Activated T-helper 1 cell treated with anti-CD3 and anti-CD28 coated beads, Interleukin-12 subunit alpha, Interleukin-12 subunit beta, Interleukin-2, Interleukin-4 antibody, amounts not matched to agents 30 ng/mL and 10 ng/mL and 1 ng/mL, durations not matched to agents 14 hours and 24 hours and 36 hours (primary cell): ENCODE measurements at places on chromosomes 1 and 21.

DNA sequence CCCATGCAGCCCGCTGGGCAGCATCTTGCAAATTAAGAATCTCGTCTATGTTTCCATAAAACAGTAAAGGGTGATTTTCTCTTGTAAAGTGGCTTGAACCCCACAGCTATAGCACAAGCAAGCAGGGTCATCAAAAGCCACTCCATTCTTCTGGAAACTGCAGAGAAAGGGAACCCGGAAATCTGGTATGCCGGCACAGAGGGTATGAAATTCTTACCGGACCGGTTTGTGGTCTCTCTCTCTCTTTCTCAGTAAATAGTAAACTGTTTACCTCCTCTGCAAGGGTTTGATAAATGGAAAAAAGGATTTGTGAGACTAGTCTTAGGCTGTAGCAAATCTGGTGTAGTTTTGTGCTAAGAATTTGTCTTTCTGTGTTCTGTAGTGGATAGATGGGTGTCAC lies 2.7 kb upstream of the ADSS2 start:
- no peak overlapping the region for H3K27ac ChIP-seq
- peaks cover 19% of the 10 kb centered on the region for H3K36me3 ChIP-seq
- peaks cover 21% of the 10 kb centered on the region for H3K4me1 ChIP-seq
- H3K4me3 ChIP-seq: no peak overlapping the region

DNA sequence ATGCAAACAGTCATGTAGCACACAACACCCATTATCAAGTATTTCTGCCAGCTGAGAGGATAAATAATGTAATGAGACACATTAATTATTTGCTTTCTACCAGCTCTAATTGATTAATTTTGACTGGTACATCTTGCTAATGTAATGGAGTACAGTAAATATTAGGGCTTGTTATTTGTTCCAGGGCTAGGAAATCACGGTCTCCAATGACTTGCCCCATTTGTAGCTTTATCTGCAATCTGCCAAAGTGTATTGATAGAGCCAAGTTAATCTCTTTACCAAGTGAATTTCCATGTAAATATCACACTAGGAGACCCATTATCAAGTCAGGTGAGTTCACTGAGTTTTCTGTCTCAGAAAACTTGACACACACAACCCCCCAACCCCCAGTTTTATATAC lies 55.1 kb downstream of the RGS13 start:
- H3K36me3 ChIP-seq: no peaks in the 10 kb centered on the region
- H3K4me1 ChIP-seq: no peaks in the 10 kb centered on the region
- no peak overlapping the region for H3K27ac ChIP-seq
- no peak for DNase-seq
- H3K27me3 ChIP-seq: peaks cover 4% of the 10 kb centered on the region

GRCh38 chr21:23968722-23969647 lies 1638.3 kb downstream of the MRPL39 start:
- peak; percentile 81 for DNase-seq
- peaks cover 4% of the 10 kb centered on the region for H3K27me3 ChIP-seq
- no peaks in the 10 kb centered on the region for H3K36me3 ChIP-seq
- H3K4me3 ChIP-seq: peak overlapping the region; percentile 56
- peaks cover 27% of the 10 kb centered on the region for H3K4me1 ChIP-seq
- peak overlapping the region; percentile 80 for H3K27ac ChIP-seq

DNA sequence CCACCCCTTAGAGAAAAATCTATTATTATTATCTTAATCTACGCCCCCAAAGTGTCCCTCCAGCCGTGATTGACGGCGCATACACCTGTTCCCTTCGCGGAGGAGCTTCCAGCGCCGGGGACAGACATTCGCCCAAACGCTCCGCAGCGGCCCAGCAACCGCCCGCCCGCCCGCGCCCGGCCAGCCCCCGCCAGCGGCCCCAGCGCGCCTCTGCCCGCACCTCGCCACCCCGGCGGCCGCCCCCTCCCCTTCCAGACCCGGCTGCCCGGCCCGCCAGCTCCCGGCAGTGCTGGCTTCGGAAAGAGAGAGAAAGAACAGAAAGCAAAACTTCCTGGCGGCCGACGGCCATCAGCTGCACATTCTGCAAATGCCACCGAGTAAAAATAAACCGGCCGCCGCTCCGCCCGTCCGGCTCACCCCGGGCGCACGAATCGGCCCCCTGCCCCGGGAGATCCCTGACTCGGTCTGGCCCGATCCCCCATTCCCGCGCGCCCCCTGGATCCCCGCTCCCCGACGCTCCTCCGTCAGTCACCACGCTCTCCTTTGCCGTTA lies 1.6 kb downstream of the CASZ1 start:
- peaks cover 5% of the 10 kb centered on the region for H3K4me1 ChIP-seq
- peaks cover 46% of the 10 kb centered on the region for H3K27me3 ChIP-seq
- no peaks in the 10 kb centered on the region for H3K36me3 ChIP-seq
- no peak for DNase-seq

DNA sequence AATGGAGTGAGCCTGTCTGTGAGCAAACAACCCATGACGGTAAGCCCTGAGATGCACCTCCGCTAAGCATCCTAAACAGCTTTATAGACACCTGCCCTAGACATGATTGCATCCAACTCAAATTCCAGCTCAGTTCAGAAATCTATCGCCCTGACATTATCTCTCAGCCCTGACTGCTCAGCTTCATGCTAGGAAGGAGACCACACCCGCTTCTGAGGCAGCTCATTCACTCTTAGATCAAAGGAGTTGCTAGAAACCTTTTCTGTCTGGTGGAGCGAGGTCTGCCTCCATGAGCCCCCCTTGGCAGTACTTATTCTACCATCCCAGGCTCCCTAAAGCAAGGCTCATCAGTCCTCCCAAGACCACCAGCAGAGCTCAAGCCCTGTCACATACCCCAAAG lies 17.0 kb downstream of the IL10RB start:
- H3K27me3 ChIP-seq: no peaks in the 10 kb centered on the region
- DNase-seq: no peak
- H3K4me3 ChIP-seq: no peak overlapping the region
- H3K36me3 ChIP-seq: peaks cover 38% of the 10 kb centered on the region
